ENCODE measurements at places on chromosomes 3 and 15. TPM values are rescaled to one million over a fixed set of nuclear protein-coding genes. Genes with fewer than 3 reads are reported as not detected.

DNA sequence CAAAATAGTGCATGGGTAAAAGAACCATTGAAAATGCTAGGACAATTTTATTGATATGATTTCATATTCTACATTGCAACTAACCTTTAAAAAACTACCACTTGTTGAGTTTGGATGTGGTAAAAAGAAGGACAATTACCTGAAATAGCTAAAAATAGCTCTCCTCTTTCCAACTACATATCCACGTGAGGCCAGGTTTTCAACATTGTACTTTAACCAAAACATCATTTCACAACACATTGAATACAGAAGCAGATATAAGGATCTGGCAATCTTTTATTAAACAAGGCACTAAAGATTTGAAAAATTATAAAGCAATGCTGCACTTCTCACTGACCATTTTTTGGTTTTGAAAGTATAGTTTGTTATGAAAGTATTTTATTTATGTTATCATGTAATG, 28.1 kb upstream of the MRPL3 start:
- no peak for DNase-seq
- no peaks in the 10 kb centered on the region for H3K27me3 ChIP-seq

- H3K36me3 ChIP-seq = no peaks in the 10 kb centered on the region
- H3K4me3 ChIP-seq = no peak overlapping the region
- H3K27me3 ChIP-seq = no peaks in the 10 kb centered on the region
Measured at GRCh38 chr15:64037966-64038365, 8.3 kb downstream of the DAPK2 start.

Gene C3orf80
- total RNA-seq = 0.57 TPM

Gene CCDC191
- 3.3 TPM for total RNA-seq

DNA sequence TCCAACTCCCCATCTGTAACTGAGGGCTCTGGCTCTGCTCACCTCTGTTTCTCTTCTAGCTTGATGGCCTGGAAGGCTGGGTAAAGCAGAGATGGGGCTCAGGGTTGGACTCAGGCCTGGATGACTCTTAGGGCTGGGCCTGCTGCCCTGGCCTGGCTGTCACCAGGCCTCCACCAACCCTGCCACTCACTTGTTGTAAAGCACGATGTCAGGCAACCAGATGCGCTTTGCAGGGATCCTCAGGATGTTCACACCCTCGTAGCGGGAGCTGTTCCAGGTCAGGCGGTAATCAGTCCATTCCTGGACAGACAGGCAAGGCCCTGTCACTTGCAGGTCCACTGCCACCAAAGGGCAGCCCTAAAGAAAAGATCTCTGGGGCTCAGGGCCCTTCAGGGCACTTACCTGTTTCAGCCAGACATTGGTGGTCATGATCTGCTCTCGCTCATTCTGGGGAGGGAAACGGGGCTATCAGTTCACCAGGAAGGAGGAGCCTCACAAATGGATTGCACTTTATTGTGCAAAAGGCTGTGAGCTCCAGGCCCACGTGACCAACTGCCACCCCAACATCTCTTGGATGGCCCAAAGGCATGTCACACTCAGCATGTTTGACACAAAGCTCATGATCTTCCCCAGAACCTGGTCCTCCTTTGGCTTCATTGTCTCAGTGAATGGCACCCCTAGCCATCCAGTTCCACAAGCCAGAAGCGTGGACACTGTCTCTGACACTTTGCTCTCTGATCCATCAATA, 9.9 kb downstream of the CHRNB4 start:
- H3K36me3 ChIP-seq = no peaks in the 10 kb centered on the region
- no peaks in the 10 kb centered on the region for H3K4me1 ChIP-seq
- no peak overlapping the region for H3K27ac ChIP-seq
- H3K4me3 ChIP-seq = no peak overlapping the region
- DNase-seq = no peak

DNA sequence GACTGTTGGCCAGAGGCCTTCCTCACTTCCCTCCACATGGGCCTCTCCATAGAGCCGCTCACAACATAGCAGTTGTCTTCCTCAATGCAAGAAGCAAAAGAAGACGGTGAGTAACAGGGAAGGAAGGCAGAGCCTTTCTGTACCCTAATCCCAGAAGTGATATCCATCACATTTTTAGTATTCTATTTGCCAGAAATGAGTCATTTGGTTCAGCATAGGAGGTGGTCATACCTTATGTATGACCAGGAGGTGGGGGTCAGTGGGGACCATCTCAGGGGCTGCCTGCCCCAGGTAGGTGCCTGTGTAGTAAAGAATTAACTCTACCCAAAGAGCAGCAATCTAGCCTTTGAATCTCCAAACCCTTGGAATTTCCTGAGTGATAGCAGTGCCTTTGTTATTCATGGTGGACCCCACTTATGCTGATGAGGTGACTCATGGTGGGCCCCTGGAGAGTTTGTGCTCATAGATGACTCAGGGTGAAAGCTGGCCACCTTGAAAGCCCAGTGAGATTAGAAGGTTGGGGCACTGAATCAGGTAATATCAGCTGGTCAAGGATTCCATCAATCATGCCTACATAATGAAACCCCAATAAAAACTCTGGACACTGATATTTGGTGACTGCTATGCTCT, 323.9 kb upstream of the IGF1R start:
- H3K27me3 ChIP-seq = no peaks in the 10 kb centered on the region
- H3K36me3 ChIP-seq = no peaks in the 10 kb centered on the region
- no peak for DNase-seq
- no peaks in the 10 kb centered on the region for H3K4me1 ChIP-seq

- DNase-seq = no peak
- no peaks in the 10 kb centered on the region for H3K36me3 ChIP-seq
- H3K4me3 ChIP-seq = peak overlapping the region; percentile 52
- H3K27ac ChIP-seq = no peak overlapping the region
- no peaks in the 10 kb centered on the region for H3K4me1 ChIP-seq
- H3K27me3 ChIP-seq = no peaks in the 10 kb centered on the region
Measured at GRCh38 chr15:89575656-89576416, 567 bp downstream of the TICRR start.

DNA sequence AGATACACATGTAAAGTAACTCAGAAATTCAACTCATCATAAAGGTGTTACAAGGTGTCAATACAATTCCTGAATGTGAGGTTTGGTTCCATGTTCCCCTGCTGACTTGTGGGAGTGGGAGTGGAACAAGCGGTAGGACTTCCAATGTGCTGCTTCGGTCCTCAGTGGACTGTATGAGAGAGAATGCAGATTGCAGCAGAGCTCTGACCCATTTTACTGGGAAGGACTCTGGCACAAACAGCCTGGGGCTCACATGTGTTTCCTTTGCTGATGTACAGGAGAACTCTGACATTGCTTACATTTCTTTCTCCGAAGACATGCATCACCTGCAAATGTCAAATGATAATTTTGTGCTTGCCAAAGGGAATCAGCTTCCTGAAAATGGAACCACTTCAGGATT, 111.5 kb downstream of the UNC13C start:
- H3K4me1 ChIP-seq = no peaks in the 10 kb centered on the region
- no peak overlapping the region for H3K4me3 ChIP-seq
- H3K27ac ChIP-seq = no peak overlapping the region
- no peak for DNase-seq
- H3K27me3 ChIP-seq = no peaks in the 10 kb centered on the region
- no peaks in the 10 kb centered on the region for H3K36me3 ChIP-seq

Gene GPR62
- not detected for total RNA-seq

Gene CADM2
- total RNA-seq = 1.2 TPM

DNA sequence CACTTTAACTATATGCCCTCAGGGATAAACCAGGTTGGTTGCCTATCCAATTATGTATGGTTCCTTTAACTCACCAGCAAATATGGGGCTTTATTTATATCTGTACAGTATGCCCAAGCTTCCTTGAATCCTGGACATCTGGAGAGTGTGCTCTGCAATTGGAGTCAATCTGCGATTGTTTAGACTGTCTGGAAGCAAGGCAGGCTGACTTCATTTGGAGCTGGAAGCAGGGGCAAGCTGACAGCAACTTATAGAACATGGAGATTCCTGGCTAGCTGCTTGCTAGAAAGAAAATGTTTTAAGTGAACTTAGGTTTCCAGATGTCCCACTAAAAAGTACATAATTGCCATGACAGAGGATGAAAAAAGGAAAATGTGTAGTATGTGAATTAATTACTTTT, 63.7 kb upstream of the TPRG1 start:
- H3K36me3 ChIP-seq = no peaks in the 10 kb centered on the region
- H3K27ac ChIP-seq = no peak overlapping the region
- H3K27me3 ChIP-seq = no peaks in the 10 kb centered on the region
- H3K4me1 ChIP-seq = no peaks in the 10 kb centered on the region
- H3K4me3 ChIP-seq = no peak overlapping the region
- no peak for DNase-seq

- no peaks in the 10 kb centered on the region for H3K27me3 ChIP-seq
- no peaks in the 10 kb centered on the region for H3K36me3 ChIP-seq
- no peak overlapping the region for H3K4me3 ChIP-seq
- DNase-seq = no peak
- H3K4me1 ChIP-seq = no peaks in the 10 kb centered on the region
- H3K27ac ChIP-seq = no peak overlapping the region
Measured at GRCh38 chr3:149894205-149894604, 76.5 kb downstream of the PFN2 start.

DNA sequence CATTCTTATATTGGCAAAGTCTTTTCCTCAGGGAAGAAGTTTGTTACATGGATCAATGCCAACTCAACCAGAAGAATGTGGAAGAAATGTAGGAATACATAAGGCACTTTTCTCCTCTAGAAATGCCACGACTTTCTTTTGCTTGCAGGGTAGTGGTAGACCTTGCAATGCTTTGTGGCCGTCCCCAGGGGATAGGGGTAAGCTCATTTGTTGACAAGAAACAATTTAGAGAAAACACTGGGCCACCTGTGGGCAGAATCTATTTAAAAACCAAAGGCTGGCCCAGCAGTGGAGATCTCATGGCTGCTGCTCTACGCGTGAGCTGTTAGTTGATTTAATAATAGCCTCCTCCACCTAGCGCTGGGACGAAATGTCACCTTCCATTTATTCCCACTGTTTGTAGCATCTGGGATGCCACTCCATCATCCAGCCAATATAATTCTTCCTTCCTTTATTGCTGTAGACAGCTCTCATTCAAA, 64.6 kb upstream of the PFN2 start:
- H3K4me1 ChIP-seq = no peaks in the 10 kb centered on the region
- no peak overlapping the region for H3K27ac ChIP-seq
- no peaks in the 10 kb centered on the region for H3K36me3 ChIP-seq
- no peaks in the 10 kb centered on the region for H3K27me3 ChIP-seq
- no peak overlapping the region for H3K4me3 ChIP-seq
- no peak for DNase-seq
